ENCODE measurements at places on chromosomes 7 and 10.
A peak's percentile ranks its signal among the peaks of the same experiment; 100 is the strongest.

DNA sequence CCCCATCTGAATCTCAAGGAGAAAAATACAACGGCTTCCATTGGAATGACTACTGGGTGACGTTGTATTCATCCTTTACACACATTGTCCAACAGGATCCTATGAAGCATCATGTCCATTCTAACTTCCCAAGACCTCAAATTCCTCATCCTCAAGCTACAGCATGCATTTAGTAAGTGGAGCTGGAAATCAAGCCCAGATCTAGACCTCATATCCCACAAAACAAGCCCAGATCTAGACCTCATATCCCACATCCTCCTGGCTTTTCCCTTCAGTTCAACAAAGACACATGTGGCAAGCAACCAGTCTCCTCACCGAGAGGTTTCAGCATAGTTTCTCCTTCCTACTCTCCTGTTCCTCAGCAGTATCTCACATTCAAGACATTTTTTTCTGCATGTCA is 12.2 kb downstream of the IGF2BP3 start:
- DNase-seq, result no peak

- no peak for DNase-seq
Observed at GRCh38 chr7:133820584-133820983, 306.6 kb upstream of the LRGUK start.

DNA sequence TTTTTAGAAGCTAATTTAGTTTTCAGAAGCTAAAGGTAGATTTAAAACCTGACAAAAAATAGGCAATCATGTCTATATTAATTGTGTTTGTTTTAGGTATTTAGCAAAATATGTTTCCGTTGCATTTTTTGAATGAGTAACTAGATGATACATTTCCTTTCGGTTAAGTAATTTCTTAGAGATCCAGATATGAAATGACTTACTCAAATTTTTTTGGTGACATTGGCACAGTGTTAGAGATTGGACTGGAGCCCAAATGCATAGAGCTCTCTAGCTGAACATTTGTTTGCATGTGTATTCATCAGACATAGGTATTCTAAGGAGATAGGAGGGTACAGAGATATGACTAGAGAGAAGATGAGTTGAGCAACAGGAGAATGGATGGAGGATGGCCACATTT is 1.9 kb downstream of the BUB3 start:
- no peak for DNase-seq

DNA sequence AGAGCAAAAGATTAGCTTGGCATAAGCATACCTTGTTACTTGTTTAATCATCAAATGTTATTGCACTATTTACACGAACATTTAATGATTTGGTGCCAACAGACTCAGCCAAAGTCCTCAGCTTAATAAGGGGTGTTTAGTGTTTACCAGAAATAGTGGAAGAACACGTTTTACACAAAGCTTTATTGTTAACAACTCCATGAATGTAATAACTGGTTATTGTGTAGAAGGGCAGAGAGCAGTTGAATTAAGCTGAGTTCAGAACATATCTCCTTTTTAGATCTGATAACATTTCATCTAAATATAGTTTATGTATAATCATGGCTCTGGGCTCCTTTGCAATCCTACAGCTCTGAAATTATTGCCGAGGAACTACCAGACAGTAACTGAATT is 99.1 kb downstream of the CABCOCO1 start:
- no peak for DNase-seq

DNA sequence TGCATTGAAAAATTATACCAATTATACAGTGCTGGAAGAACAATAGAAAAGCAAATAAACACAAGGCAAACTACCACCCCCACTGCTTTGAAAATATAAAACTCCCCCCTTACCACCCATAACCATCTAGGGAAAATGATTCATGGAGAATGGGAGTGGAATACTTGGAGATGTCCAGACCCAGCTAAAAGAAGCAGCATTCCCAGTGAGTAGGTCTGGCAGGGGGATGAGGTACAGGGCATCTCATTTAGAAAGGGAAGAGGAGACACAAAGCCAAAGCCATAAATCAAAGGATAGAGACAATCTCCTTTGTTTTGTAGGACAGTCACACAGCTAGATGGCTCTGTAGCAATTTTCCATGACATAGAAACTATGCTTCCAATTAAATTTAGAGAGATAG is 36.0 kb upstream of the DGKI start:
- DNase-seq, result no peak

- no peak for DNase-seq
Observed at GRCh38 chr7:45163692-45164052, 6.1 kb downstream of the RAMP3 start.

GRCh38 chr7:351256-351655 is 61.3 kb downstream of the FOXL3 start:
- peak; percentile 73 for DNase-seq

- DNase-seq, result no peak
Observed at GRCh38 chr7:92456236-92456635, 9.0 kb downstream of the GATAD1 start.

DNA sequence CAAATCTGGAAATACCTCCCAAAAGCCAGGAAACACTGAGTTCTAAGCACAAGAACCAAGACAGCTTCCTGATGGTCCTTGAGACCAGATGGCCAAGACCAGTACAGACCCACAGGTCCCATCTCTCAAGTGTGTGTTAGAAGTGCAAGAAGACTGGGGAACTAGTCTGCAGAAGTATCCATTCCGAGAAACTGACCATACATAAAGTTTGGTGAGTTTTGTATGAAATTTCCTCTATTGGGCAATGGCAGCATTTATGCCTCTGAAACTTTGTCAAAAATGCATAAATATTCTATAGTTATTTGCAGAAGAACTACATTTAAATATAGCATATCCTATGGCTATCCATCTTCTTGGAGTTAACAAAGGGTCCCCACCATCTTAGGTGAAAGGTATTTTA is 137.5 kb downstream of the LRRN3 start:
- no peak for DNase-seq

- DNase-seq, result no peak
Observed at GRCh38 chr10:102682416-102682815, 31.8 kb downstream of the ARL3 start.

DNA sequence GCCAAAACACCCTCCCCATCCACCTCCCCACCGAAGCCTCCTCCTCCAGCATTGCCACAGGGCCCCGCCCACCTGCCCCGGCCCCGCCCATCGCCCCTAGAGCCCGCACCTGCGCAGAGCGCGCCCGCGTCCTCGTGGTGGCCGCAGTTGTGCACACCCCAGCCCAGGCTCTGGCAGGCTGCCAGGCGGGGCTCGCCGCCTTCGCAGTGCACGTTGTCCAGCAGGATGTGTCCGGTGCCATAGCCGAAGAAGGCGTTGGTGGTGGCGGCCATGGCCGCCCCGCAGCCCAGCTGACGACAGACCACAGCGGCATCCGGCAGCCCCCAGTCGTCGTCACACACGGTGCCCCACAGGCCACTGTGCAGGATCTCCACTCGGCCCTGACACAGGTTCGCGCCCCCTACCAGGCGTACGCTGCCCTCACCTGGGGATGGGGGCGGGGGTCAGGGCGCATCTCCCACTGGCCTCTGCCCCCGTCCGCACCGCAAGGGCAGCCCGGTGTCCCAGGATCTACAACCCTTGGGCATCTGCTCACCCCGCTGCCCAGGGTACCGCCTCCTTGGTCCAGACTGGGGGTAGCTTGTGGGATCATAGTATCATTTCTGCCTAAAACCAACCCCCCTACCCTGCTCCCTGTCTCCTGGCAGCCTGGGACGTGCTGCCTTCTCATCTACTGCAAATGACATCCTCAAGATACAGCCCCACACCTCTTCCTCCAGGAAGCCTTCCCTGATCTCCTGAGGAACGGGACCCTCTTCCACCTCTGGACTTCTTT is 11.9 kb downstream of the SSC4D start:
- DNase-seq, result peak; percentile 89

- no peak for DNase-seq
Observed at GRCh38 chr7:80932536-80932935, 13.7 kb upstream of the SEMA3C start.
